ENCODE measurements at places on chromosomes 7 and 10. TPM values are rescaled to one million over a fixed set of nuclear protein-coding genes. Genes with fewer than 3 reads are reported as not detected.

NPC1L1 gene
- total RNA-seq: 0.06 TPM

CPN1 gene
- total RNA-seq: not detected

SDK1 gene
- 5.8 TPM for total RNA-seq

UCN3 gene
- 4.5 TPM for total RNA-seq

MOGAT3 gene
- 43.1 TPM for total RNA-seq

OPN4 gene
- total RNA-seq: 0.15 TPM

SVIL gene
- 66.6 TPM for total RNA-seq

SLC25A13 gene
- 73.3 TPM for total RNA-seq

CACNB2 gene
- total RNA-seq: 17.9 TPM

CYP26C1 gene
- total RNA-seq: not detected

GRCh38 chr7:142798451-142799436 is 28.0 kb downstream of the PRSS2 start:
- no peak for DNase-seq

- no peak for DNase-seq
These were observed 64.2 kb downstream of the PRLHR start for GRCh38 chr10:118531105-118531852.

- no peak for DNase-seq
These were observed 27.1 kb downstream of the KLF6 start for GRCh38 chr10:3757638-3758490.

GRCh38 chr10:49089152-49089551 is 26.2 kb downstream of the VSTM4 start:
- no peak for DNase-seq

DNA sequence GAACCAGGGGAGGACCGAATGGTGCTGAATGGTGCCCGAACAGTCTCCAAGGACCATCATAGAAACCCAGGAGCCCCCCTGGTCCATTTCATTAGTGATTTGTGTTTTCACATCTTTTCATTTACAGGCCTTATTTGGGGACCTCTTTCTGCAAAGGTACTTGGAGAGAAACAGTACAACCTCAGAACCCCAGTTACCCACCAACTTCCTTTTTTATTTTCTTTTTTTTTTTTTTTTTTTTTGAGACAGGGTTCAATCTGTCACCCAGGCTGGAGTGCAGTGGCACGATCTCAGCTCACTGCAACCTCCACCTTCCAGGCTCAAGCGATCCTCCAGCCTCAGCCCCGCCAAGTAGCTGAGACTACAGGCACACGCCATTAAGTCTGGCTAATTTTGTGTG is 13.0 kb upstream of the ELN start:
- no peak for DNase-seq

- no peak for DNase-seq
These were observed 92.2 kb downstream of the SRPK2 start for GRCh38 chr7:105296491-105296890.

DNA sequence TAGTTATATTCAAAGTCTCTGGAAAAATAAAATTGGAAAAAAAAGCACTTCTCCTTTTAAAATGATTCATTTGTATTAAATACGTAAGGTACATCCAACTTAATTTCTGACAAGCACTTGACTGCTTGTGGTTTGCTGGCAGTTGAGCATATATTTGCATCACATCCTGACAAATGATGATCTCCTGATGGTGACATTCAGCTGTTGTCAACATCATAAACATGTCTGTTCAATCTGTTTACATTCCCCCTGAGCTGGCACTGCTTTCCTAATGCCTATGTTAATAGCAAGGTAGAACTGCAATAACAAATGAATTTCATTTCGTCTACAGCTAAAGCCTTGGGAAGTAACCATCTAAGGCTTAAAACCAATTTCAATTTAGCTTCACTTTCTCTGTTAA is 24.4 kb downstream of the TSPAN12 start:
- no peak for DNase-seq

GRCh38 chr10:67527351-67527750 is 168.6 kb downstream of the CTNNA3 start:
- no peak for DNase-seq

DNA sequence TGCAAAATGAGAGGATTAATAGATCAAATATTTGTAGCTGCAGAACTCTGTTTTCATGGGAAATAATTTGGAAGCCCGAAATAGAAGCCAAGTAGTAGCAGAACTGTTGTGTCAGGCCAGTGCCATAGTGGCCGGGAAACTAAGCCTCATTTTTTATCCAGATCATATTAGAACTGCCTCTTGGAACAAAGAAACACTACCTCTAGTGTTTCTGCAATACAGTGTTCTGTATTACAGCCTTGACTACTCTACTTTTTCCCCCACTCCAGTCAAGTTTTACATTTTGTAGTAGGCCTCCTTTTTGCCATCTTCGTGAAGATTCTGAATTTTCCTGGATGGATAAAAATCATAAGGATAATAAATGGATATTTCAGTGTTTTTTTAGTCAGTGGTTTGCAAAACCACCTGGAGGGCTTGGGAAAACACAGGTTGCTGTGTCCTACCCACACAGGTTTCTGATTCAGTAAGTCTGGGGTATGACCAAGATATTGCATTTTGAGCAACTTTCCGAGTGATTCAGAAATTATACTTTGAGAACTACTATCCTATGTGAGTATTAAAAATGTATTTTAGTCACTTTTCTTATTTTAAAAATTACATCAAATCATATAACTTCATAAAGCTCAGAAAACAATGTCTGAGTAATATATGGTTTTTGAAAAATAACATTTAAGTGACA is 326.2 kb upstream of the KAT6B start:
- DNase-seq: no peak

DNA sequence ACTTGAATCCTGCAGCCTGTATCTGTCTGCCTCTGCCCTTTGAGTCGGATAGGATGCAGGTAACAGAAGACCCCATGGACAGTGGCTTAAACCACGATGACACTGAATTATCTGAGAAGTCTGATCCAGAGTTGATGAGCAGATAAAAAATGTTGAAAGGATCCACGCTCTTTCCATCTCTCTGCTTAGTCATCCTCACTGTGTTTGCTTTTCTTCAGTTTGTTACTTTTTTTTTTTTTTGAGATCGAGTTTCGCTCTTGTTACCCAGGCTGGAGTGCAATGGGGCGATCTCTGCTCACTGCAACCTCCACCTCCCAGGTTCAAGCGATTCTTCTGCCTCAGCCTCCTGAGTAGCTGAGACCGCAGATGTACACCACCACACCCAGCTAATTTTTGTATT is 36.9 kb upstream of the GOLGA7B start:
- no peak for DNase-seq

DNA sequence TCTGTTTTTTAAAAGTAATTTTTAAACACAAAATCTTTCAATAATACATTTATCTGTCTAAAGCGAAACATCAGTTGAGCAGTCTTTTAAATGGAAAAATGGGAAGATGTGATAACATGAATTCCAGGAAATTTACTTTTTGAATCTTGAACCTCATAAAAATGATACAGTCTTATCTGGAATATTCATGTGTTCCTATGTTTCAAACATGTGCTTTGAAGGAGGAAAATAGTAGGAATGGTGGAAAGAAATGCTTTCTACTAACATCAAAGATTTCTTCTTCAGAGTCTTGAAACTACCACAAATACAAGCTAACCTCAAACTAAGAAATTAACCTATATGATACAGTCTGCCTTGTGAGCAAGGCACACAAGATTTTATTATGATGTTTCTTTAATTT is 317.5 kb upstream of the SEMA3A start:
- no peak for DNase-seq

GRCh38 chr7:35736725-35737124 is 41.8 kb upstream of the HERPUD2 start:
- DNase-seq: no peak

- no peak for DNase-seq
These were observed 116.8 kb downstream of the ITIH5 start for GRCh38 chr10:7550013-7550412.

- no peak for DNase-seq
These were observed 82.1 kb downstream of the TRIM24 start for GRCh38 chr7:138542183-138542582.

DNA sequence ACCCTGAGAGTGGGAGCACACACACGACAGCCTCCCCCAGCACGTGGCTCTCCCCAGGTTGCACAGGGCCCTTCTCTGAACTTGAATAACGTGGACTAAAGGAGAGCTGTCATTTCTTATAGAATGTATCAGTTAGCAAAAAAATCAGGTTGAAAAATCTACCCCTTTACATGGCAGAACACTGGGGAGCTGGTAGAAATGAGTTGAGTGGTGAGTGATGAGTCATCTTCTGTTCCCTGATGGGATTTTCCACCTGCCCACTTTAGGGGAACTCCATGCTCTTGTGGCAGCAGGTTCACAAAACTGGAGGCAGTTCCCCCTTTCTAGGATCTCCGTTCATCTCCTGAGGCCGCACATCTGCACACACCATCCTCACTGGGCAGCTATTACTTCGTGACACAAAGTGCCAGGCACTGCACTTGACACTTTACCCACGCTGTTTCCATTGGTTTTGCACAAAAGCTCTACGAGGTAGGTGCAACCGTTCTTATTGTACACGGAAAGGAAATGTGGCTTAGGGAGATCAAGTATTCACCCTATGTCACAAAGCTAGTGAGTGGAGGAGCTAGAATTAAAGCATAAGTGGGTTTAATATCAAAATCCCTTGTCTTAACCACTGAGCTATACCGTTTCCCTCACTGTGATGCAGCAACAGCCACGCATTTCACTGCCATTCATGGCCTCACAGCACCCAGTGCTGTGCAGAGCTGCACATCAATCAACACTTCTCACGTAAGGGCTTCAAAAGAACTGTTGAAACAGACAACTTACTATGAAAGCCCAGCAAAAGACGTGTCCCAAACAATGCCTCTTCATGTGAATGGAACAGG is 80.2 kb downstream of the RNF216 start:
- no peak for DNase-seq

DNA sequence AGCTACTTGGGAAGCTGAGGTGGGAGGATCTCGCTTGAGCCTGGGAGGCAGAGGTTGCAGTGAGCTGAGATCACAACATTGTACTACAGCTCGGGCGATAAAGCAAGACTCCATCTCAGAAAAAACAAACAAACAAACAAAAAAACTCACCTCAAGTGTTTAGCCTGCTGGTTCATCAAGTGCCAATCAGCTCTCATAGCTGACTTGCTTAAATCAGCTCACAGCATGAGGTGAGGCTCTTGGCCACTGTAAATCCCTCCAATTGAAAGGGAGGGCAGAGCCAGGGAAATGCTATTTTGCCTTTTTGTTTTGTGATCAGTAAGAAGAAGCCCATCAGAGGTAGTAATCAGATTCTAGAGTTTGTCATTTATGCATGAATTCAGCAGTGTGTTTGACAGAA is 112.3 kb downstream of the RAB11FIP2 start:
- no peak for DNase-seq

DNA sequence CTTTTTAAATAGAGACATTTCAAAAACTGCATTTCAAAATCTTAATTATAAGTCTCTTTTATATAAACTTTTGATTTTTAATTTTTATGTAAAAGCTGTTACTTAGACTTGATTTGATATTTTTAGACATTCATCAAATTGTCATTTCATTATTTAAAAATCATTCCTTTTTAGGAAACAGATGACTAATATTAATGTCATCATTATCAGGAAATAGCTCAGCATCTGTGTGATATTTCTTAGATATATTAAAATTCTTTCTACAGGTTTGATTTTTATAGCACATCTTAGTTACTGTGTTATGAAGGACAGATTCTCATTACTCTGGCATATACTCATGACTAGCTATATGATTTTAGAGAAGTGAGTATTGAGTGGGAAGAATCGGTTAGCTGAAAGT is 17.2 kb downstream of the RUNDC3B start:
- no peak for DNase-seq

GRCh38 chr7:73894733-73895551 is 34.0 kb downstream of the TMEM270 start:
- DNase-seq: no peak

GRCh38 chr7:4803397-4804241 is 28.2 kb downstream of the AP5Z1 start:
- DNase-seq: no peak

- no peak for DNase-seq
These were observed 150.2 kb upstream of the AUTS2 start for GRCh38 chr7:69448071-69448470.

- DNase-seq: peak; percentile 26
These were observed 57.4 kb downstream of the ADRB1 start for GRCh38 chr10:114100848-114101741.

Data from left colon (tissue), 2 donors.